ENCODE measurements at places on chromosomes 4 and X.

DNA sequence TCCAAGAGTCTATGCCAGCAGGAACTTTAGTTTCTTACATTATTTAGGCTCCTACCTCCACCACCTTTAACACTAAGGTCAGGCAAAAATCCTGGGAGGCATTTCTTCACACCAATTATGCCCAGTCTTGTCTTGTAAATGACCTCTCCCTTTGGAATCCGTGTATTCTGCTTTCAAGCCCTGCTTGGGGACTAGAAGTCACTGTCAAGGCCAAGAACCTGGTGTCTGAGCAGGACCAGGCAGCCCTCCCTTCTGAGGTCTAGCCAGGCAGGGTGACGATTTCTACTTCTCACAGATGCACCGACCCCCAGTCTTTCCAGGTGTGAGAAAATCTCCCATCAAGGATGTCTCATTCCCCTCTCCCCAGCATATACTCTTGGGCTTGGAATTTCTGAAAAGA lies 82.7 kb upstream of the C1QTNF7 start:
- no peak for DNase-seq

GRCh38 chr4:36884151-36884550 lies 360.4 kb upstream of the NWD2 start:
- DNase-seq, result no peak

GRCh38 chr4:6887591-6888371 lies 21.8 kb upstream of the TBC1D14 start:
- peak; percentile 47 for DNase-seq

- DNase-seq, result no peak
Observed at GRCh38 chr4:39339968-39340367, 26.2 kb downstream of the RFC1 start.

- no peak for DNase-seq
Observed at GRCh38 chr4:91502365-91502764, 801.4 kb upstream of the GRID2 start.

DNA sequence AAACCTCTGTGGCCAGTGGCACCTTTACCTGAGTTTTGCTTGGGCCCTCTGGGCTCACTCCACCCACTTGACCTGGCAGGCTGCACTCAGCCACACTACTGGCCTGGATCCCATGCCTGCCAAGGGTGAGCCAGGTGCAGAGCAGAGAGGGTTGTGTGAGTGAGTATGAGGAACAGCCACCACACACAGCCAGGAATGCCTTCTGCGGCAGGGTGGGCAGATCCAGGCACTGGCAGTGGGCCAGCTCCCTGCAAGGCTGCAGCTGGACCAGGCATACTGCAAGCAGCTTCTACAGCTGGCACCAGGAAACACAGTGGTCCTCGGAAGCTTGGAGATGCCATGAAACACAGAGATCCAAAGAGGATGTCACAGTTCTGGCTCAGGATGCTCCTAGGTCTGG lies 570.1 kb upstream of the ACTRT1 start:
- DNase-seq, result no peak

DNA sequence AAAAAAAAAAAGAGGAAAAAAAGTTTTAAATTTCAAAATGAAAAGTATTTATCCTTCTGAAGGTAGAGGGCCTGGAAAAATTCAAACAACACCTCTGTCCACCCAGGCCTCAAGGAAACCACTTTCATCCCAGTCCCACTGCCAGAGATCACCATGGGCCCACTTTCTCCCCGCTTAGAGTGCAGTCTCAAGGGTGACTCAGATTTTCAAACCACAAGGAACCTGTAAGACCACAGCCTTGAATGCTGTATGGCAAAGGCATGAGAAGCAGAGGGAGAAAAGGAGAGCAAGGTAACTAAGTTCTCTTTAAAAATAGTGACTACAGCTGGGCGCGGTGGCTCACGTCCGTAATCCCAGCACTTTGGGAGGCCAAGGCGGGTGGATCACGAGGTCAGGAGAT lies 87.9 kb upstream of the PACRGL start:
- DNase-seq, result no peak

DNA sequence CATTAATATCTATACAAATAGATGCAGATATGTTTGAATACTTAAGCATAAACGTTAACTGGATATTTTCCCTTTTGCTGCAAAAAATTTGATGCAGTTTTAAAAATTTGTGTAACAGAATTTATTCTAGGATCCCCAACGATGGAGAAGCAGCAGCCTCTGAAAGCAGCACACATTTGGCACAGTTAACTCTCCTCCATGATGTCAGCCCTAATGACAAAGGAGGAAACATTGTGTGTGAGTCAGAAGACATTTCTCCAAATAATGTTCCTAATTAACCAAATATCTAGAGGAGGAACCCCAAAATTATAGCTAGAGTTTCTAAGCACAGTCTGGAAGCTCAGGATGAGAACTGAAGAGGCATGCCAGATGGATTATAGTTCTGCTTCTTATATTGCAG lies 281.9 kb upstream of the MAD2L1 start:
- DNase-seq, result no peak

GRCh38 chrX:154469114-154469513 lies 10.0 kb downstream of the LAGE3 start:
- no peak for DNase-seq

- no peak for DNase-seq
Observed at GRCh38 chrX:9519546-9520216, 54.8 kb downstream of the TBL1X start.

- DNase-seq, result no peak
Observed at GRCh38 chr4:27592738-27593137, 732.1 kb downstream of the STIM2 start.

DNA sequence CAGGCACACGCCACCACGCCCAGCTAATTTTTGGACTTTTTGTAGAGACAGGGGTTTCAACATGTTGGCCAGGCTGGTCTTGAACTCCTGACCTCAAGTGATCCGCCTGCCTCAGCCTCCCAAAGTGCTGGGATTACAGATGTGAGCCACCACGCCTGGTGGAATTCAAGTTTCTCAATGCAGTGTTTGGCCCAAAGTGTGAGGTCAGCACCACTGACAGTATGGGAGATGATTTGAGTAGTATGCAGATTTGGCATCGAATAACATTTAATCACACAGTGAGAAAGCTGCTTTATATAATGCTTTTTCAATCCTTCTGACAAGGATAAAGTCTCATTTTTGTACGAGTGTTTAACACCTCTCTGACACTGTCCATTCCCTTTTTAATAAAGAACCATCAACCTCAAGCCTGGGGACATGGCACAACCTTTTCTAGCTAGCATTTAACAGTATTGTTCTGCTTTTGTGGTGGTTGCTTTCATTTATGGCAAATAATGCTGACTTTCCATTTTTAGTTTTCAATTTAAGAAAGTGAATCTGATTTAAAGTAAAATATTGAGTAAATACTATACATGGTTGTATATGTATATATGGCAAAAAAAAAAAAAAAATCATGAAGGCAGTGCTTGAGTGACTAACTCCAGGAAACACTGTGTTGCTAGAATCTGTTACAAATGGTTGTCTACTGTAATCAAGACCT lies 4.3 kb upstream of the NSUN7 start:
- DNase-seq, result no peak

DNA sequence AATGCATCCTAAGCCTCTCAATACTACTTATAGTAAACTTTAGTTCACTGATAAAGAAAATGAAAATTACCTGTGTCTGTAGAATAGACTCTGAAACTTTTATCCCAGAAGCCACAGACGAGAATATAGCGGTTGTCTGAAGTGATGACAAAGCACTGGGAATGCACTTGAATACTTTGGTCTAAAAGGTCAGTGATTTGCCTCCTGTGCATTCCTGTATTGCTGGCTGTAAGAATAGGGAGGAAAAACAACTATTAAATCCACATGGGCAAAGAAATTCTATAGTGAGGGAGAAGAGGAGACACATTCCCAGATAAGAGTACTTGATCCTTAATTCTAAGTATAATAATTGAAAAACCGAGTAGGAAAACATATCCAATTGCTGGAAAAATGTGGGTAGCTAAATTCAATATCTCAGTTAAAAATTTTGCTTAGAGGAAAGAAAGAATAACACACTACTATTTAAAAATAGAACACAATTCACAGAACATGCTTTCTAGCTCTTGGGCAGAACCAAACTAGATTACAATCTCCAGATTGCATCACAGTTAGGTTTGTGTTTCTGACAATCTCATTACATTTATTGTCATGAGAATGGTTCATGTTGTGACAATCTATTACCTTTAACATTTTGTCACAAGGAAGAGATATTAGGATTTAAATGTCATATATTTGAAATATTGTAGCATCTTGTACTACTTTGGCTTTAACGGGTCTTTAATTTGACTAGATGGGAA lies 232.1 kb downstream of the DCLK2 start:
- DNase-seq, result no peak

- DNase-seq, result no peak
Observed at GRCh38 chr4:81694176-81694913, 222.6 kb upstream of the RASGEF1B start.

- DNase-seq, result peak; percentile 38
Observed at GRCh38 chr4:168408620-168409019, 71.7 kb downstream of the DDX60L start.

DNA sequence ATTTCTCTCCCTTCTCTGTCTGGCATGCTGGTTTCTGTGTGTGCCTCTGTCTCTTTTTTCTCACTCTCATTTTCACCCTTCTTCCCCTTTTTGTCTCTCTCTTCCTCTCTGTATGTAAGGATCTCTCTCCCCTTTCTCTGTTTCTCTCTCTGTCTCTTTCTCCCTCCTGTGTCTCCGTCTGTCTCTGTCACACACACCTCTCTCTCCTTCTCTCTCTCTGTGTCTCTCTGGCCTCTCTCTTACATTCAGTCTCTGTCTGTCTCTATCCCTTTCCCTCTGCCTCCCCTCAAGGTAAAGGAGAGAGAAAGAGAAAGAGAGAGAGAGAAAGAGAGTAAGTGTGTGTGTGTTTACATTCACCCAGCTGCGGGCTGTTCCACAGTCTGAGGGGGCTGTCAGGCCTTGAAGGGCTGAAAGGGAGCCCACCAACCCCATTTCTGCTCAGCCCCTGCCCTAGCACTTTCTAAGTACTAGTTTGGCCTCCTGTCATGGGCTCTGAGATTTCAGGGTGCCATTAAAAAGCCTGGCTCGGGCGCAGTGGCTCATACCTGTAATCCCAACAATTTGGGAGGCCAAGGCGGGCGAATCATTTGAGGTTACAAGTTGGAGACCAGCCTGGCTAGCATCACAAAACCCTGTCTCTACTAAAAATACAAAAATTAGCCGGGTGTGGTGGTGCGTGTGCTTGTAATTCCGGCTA lies 9.6 kb upstream of the TSPYL2 start:
- DNase-seq, result no peak

DNA sequence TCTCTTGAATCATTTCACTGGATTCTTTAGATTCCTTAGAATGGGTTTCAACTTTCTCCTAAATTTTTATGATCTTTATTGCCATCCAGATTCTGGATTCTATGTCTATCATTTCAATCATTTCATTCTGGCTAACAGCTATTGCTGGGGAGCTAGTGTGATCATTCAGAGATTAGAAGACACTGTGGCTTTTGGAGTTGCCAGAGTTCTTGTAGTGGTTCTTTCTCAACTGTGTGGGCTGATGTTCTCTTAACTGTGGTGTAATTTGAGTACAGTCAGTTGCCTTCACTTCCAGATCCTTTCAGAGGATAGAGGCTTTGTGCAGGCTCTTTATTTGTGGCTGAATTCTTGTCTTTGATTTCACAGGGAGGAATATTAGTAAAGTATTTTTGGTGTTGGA lies 12.1 kb upstream of the CSN2 start:
- DNase-seq, result no peak

- no peak for DNase-seq
Observed at GRCh38 chr4:42018451-42018850, 28.1 kb downstream of the SLC30A9 start.

DNA sequence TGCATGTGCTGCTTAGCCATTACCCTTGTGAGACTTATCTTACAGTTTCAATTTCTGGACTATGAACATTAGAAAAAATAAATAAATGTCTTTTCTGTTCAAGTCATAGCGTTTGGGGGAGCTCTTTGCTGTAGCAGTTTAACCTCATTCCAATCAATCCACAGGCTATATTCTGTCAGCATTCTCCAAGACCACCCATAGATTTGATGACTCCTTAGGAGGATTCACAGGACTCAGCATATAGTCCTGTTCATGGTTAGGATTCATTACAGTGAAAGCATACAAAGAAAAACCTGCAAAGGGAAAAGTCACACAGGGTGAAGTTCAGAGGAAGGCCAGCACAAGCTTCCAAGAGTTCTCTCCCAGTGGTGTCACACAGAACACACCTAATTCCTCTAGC lies 180.5 kb downstream of the ADAMTS3 start:
- no peak for DNase-seq

DNA sequence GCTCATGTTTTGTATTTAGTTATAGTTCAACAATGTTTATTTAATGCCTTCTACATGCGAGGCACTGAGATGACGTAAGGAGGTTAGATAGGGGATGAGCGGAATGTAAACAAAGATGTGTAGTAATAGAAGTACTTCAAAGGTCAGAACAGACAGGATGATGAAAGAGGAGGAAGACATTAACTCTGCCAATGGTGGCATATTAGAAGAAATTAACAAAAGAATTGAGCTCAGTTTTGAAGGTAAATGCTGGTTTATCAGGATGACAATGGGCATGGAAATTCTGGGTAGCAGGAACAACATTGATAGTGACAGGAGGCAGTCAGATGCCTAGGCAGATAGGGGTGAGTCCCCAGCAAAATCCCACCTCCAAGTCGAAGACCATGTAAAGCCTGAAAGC lies 62.3 kb upstream of the PGRMC2 start:
- DNase-seq, result no peak

DNA sequence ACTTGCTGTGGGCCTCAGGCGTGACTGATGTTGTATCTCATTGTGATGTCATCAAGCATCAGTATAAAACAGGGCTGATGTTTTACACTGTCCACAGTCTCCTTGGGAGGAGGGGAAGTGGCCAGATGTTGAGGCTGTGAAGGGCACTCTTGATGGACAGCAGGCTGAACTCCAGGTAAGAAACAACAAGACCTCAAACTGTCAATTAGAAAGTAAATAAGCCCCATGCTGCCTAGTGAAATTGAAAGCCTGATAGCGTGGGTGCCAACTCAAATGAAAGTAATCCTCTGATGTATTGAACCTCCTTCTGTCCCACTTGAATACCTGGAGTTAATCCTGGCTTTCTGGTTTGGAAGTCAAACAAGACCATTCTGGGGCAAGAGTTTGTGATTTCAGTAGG lies 19.7 kb downstream of the VSIG1 start:
- no peak for DNase-seq

GRCh38 chrX:40521868-40522450 lies 58.8 kb upstream of the ATP6AP2 start:
- no peak for DNase-seq

DNA sequence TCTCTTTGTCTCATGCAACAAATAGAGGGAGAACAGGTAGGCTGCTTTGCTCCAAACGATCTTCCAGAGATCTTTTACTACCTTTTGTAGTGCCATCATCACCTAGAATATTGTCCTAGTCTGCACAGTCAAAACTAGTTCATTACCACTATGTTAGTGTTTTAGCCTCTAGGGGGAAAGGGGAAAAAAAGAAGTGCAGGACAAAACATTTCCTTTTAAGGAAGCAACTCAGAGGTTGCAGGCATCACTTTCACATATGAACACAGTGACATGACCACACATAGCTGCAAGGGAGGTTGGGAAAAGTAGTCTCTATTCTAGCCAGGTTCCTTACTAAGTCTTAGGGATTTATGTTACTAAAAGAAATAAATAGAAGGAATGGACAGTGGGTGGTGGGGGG lies 39.3 kb upstream of the RAP2C start:
- DNase-seq, result no peak

Measured in psoas muscle (tissue), 8 donors.